ENCODE measurements at places on chromosomes 12 and 14. TPM values are rescaled to one million over a fixed set of nuclear protein-coding genes. Genes with fewer than 3 reads are reported as not detected.
A peak's percentile ranks its signal among the peaks of the same experiment; 100 is the strongest.

- no peak for DNase-seq
Observed at GRCh38 chr14:38309522-38310277, 53.8 kb upstream of the CLEC14A start.

DNA sequence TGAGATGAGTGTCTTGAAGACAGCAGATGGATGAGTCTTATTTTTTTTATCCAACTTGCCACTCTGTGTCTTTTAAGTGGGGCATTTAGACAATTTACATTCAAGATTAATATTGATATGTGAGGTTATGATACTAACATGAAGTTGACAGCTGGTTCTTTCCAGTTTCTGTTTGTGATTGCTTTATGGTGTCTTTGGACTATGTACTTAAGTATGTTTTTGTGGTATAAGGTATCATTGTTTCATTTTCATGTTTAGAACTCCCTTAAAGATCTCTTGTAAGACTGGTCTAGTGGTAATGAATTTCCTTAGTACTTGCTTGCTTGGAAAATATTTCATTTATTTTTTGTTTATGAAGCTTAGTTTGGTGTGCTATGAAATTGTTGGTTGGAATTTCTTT, 550.3 kb upstream of the NOVA1 start:
- no peak for DNase-seq

The GPRC5A gene
- 4.7 TPM for total RNA-seq

DNA sequence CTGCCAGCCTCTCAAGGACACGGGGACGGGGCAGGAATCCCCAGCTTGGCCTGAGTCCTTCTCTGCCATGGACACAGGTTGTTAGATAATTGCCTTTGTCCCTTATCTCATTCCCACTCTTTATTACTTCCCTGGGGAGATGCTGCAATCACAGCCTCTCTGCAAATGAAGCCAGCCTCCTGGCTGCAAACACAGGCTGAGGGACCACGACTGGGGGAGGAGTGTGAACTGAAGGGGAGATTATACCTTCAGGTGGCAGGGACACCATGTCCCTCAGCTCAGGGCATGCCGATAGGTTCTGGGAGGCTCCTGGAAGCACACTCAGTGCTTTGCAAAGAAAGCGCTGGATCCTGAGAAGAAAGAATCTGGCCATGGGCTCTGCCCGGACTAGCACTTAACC, 16.1 kb upstream of the CHGA start:
- DNase-seq = no peak

- DNase-seq = peak; percentile 45
Observed at GRCh38 chr12:27334042-27334720, 1.5 kb downstream of the BMAL2 start.

The OR4E2 gene
- total RNA-seq = not detected

DNA sequence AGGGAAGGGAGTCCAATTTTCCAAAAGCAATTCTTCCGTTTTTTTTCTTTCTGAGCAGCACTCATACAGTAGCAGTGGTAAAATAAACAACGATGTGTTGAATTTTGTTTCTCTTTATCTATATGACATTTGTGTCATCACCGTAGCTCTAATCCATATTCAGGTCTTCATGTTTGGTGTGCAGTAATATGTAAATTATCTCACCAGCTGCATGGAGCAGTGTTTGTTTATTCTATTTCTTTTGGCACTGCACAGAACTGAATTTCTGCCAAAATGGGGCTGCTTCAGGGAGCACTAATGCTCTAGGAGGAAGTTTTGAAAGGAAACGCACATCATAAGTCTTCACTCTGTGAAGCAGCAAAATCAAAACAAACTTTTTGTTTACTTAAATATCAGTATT, 130.0 kb upstream of the NPAS3 start:
- DNase-seq = no peak

DNA sequence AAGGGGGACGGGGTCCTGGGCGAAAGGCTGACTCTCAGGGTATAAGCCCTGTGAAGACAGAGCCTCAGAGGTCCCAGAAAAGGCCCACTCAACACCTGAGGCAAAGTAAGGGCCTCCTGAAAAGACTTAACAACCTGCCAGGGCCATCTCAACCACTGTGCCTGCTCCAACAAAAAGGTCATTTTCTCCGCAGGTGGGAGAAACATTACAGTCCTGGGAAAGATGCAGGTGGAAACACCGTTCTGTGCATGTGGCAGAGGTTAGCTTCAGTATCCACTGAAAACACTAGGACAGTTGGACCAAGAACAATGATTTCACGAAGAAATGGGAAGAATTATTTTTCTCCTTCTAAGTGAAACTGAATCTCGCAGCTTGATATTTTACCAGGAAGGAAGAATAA, 50.9 kb downstream of the CCDC88C start:
- DNase-seq = peak; percentile 18

The TAS2R8 gene
- total RNA-seq = 0.36 TPM

GRCh38 chr14:104332634-104333270, 194.4 kb downstream of the KIF26A start:
- DNase-seq = peak; percentile 35

The SPATA7 gene
- total RNA-seq = 29.2 TPM

DNA sequence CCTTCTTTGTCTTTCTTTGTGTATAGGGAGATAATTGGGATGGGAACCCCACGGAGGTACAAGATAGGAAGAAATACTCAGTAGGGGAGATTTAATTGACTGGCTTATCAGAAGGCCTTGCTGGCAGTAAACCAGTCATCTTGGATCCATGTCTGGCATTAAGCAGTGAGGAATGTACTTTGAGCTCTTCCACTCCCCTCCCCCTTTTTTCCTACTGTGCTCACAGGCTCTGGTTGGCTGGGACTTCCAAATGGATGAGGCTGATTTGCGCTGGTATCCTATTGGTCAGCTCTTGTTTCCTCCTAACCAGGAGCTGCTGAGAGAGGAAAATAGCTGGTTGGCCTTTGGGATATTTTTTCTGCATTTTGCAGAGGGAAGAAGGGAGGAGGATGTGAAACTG, 24.7 kb downstream of the NGDN start:
- no peak for DNase-seq

The IRAK3 gene
- 3.6 TPM for total RNA-seq

- DNase-seq = no peak
Observed at GRCh38 chr14:97995038-97995437, 1197.9 kb downstream of the VRK1 start.

DNA sequence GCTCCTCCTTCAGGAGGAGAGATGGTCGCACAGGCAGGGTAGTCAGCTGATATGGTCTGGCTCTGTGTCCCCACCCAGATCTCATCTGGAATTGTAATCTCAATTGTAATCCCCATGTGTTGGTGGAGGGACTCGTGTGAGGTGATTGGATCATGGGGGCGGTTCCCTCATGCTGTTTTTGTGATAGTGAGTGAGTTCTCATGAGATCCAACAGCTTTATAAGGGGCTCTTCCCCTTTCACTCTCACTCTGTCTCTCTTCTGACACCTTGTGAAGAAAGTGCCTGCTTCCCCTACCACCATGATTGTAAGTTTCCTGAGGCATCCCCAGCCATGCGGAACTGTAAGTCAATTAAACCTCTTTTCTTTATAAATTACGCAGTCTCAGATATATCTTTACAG, 218.9 kb upstream of the TMTC1 start:
- no peak for DNase-seq
